Kidney epithelial cell (primary cell): ENCODE measurements at places on chromosomes 11 and 22.

- no peak for DNase-seq
These were observed 32.9 kb downstream of the BMAL1 start for GRCh38 chr11:13310443-13310842.

GRCh38 chr11:132464003-132464342 is 1068.3 kb downstream of the OPCML start:
- no peak for DNase-seq

DNA sequence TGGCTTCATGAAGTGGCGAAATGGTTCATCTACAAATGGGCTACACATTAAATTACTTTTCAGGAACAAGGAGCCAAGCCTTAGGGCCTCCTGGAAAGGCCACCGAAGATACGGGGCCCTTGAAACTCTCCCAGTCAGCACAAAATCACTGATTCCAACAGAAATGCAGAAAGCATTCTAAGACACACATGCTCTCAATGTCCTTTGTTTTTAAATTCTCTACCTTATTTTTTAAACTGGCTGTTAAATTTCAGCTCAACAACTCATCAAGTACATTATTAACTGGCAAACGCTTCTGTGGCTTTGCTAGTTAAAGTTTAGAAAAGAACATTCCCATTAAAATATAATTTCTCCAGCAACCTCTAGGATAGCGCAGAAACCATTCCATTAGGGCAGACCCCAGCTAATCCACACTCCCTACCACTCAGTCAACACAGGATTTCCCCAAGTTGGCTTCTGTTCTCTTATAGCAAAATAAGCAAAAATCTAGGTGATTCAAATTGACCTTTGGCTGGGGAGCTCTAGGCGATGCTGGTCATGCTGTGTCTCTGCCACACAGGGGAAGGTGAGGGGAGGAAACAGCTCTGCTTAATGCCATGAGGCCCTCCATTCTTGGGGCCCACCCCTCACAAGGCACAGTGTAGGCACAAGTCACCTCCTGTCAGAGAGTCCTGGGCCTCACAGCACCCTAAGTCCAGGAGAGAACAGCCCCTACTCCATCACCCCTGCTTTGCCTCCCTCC is 47.1 kb downstream of the PLEKHA7 start:
- DNase-seq, result no peak

GRCh38 chr22:29183971-29184848 is 21.5 kb upstream of the EMID1 start:
- no peak for DNase-seq

- DNase-seq, result no peak
These were observed 34.3 kb downstream of the PLEKHB1 start for GRCh38 chr11:73680687-73681086.

DNA sequence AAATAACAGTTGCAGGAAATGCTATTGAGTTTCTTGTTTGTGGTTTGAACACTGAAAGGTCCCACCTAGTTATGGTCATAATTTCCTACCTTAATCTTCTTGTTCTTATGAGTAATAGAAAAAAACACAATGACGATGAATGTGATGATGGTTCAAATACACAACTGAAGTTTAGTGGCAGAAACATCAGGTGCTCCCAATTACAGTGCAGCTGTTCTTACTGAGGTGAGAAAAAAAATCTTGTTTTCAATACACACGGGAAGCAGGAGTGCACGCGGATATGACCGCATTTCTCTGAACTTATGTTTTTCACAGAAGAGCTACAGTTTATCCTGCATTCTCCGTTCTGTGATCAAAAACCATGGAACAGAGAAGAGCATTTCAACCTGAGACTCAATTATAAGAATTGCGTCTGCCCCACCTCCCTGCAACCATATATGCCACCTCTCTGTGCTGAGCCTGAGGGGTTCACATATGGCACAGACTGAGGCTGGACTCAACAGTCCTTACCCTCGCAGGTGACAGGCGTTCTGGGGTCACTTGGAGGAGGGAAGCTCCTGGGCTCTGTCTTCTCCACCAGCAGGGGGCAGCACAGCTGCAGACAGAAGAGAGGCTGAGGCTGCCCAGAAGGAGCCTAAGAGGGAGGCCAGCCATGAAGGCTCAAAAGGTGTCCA is 99.7 kb upstream of the IGLL5 start:
- DNase-seq, result no peak

GRCh38 chr22:47042861-47043496 is 280.5 kb downstream of the TBC1D22A start:
- DNase-seq, result no peak

- no peak for DNase-seq
These were observed 151.5 kb upstream of the LMO1 start for GRCh38 chr11:8415195-8415594.

DNA sequence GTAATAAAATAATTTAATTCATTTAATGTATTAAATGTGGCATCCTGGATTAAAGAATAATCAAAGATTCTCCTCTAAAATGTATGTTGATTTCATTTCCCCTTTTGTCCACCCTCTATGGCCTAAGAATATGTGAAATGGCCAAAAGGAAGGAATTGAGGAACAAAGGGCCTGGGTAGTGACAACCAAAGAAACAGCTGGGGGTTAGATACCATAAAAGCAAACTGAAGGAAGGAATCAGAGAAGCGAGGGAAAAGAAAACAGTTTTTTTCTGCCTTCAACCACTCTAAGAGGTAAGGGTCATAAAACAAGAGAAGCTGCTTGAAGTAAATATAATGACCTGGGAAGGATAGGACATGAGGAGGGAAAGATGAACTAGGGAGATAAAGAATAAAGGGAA is 139.3 kb downstream of the FAM76B start:
- DNase-seq, result no peak

DNA sequence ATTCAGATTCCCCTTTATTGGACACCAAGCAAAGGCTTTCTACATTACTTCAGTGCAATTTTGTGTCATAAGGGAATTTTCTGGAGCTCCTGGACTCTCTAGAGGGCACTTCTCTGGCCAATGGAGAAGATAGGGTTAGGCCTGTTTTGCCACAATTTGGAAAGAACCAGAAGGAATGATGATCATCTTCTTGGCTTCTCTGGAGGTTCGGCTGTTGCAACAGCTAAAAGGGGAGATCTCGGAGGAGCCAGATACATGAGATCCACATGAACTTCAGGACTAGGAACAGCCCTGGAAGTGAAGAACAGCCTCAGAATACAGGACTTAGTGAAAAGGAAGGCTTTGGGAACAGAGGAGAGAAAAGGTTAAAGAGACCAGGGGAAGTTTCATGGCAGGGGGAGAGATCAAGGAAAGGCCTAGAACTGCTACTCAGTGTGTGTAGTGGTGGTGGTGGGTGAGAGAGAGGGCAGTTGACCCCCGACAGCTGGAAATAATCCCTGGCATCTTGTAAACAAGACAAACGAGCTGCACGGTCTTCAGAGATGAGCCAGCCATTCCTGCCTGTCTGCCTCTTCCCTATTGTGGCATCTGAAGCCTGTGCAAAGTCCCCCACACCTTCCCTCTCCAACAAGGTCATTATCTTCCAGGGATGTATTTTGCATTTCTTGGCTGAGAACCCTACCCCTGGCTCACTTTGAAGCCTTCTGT is 83.8 kb downstream of the CCDC81 start:
- DNase-seq, result no peak

GRCh38 chr22:40898850-40899357 is 37.0 kb upstream of the DNAJB7 start:
- peak; percentile 28 for DNase-seq

- DNase-seq, result no peak
These were observed 154.9 kb upstream of the CEP126 start for GRCh38 chr11:101759771-101760450.

- no peak for DNase-seq
These were observed 33.0 kb downstream of the GNB1L start for GRCh38 chr22:19821523-19822300.

- DNase-seq, result no peak
These were observed 6.4 kb downstream of the E2F8 start for GRCh38 chr11:19234231-19234817.

DNA sequence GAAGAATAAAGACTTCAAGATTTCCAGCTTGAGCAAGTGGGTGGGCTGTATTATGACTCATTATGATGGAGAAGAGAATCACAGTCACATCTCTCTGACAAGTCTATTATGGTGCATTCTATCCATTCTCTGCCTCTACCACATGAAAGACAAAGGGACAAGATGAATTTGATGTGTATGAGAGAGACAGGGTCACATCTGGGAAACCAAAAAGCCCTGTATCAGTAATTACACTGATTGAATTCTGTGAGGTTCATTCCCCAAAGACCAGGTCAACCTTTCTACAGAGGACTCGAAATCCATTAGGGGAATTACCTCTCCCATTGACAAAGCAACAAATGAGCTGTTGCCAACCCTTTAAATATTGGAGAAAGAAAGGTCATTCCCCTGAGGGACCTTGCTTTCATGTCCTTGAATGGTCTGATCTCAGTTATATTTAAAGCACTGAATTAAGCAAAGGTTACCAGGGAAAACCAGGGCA is 109.6 kb downstream of the USP35 start:
- no peak for DNase-seq

GRCh38 chr22:42939451-42939881 is 75.5 kb downstream of the PACSIN2 start:
- DNase-seq, result no peak

- DNase-seq, result no peak
These were observed 44.1 kb upstream of the RAB1B start for GRCh38 chr11:66224226-66224855.

DNA sequence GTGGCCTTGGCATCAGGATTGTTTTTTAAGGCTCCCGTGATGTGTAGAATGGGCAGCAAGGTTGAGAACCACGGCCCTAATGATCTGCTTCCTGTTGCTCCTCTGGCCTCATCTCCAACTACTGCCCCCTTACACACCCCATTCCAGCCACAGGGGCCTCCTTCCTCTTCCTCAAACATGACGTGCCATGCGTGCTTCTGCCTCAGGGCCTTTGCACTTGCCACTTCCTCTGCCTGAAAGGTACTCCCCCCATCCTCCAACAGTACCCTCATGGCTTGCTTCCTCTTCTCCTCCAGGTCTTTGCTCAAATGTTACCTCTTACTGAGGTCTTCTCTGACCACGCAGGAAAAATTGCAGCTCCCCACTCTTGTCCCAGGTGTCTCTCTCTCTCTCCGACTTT is 93.9 kb upstream of the CSNK2A3 start:
- no peak for DNase-seq

DNA sequence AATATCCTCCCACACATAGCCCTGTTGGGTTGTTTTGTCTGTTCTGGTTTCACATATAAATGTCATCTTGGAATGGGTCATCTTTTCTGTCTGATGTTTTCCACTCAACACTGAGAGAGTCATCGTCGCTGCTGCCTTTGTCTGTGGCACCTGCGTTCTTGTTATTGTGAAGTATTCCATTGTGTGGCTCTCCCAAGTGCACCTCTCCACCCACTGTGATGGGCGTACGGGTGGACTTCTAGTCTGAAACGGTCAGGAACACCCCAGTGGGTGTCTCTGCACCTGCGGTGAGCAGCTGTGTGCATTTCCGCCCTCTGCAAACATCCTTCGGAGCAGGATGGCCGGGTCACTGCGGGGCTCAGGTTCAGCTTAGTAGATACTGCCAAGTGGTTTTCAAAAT is 34.5 kb upstream of the RTL6 start:
- DNase-seq, result no peak

GRCh38 chr11:133386852-133387251 is 145.4 kb downstream of the OPCML start:
- no peak for DNase-seq

GRCh38 chr22:19429950-19430889 is 1.3 kb downstream of the HIRA start:
- DNase-seq, result no peak

- no peak for DNase-seq
These were observed 36.3 kb downstream of the IGF2 start for GRCh38 chr11:2102883-2103213.

- peak; percentile 87 for DNase-seq
These were observed 104.7 kb upstream of the CARD18 start for GRCh38 chr11:105244160-105244825.

GRCh38 chr11:27379449-27379848 is 16.4 kb upstream of the CCDC34 start:
- no peak for DNase-seq

- DNase-seq, result no peak
These were observed 37.0 kb downstream of the SGSM1 start for GRCh38 chr22:24843048-24843447.
